Mammary microvascular endothelial cell (primary cell): ENCODE measurements at places on chromosomes 5 and 9. TPM values are rescaled to one million over a fixed set of nuclear protein-coding genes. Genes with fewer than 3 reads are reported as not detected.

SPATA31D4 gene
- total RNA-seq = not detected in 2 replicates

CCL19 gene
- total RNA-seq = not detected in 2 replicates

SPTLC1 gene
- total RNA-seq = 81.4 and 91.0 TPM in 2 replicates

RAPGEF1 gene
- 66.6 and 81.0 TPM in 2 replicates for total RNA-seq

FBP2 gene
- total RNA-seq = not detected in 2 replicates

VLDLR gene
- total RNA-seq = 0.93 and 1.4 TPM in 2 replicates

ZMYND19 gene
- 26.2 and 35.3 TPM in 2 replicates for total RNA-seq

SLC28A3 gene
- total RNA-seq = 0.05 TPM in 1 of 2 replicates, not detected in the other

HK3 gene
- total RNA-seq = not detected in 2 replicates

PCDHB2 gene
- 0.40 and 1.7 TPM in 2 replicates for total RNA-seq

PAX5 gene
- total RNA-seq = not detected in 2 replicates
